ENCODE measurements at places on chromosomes 3 and 15.

DNA sequence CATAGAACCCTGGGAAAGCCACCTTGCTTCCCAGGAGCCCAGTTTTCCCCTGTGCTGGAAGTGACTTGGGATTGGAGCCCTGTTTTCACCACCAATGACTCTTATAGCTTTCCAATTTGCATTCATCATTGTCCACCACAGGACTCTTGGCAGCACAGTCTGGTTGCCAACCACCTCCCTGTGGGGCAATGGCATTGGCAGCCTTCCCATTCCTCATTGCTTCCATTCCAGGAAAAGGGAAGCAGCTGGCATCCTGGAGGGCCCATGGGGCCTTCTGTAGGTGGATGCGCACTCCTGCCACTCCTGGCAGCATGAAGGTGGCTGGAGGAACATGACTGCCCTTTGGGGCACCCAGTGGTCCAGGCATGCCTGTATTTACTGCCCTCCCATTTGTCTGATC, 57.7 kb downstream of the FEM1B start:
- DNase-seq = no peak

GRCh38 chr15:80242132-80242769, 9.8 kb downstream of the CTXND1 start:
- DNase-seq = peak; percentile 55

DNA sequence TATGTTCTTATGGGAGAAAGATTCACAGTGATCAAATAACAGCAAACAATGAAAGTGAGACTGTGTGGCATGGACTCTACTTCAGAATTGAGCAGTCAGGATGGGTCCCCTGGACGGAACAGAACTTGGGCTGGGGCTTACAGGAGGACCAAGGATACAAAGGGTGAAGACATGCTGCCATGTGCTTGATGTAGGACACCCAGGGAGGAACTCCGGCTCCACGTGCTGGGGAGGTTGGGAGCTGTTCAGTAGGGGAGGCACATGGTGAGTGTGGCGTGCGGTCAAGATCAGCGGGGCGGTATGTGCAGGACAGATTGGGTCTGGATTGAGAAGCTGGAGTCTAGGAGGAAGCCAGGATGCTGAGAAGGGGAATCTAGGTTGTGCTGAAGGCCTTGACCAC, 32.6 kb downstream of the PPCDC start:
- DNase-seq = no peak

GRCh38 chr15:62497356-62497755, 332.3 kb upstream of the C2CD4B start:
- no peak for DNase-seq

GRCh38 chr3:25532431-25533162, 104.5 kb downstream of the RARB start:
- DNase-seq = peak; percentile 75

DNA sequence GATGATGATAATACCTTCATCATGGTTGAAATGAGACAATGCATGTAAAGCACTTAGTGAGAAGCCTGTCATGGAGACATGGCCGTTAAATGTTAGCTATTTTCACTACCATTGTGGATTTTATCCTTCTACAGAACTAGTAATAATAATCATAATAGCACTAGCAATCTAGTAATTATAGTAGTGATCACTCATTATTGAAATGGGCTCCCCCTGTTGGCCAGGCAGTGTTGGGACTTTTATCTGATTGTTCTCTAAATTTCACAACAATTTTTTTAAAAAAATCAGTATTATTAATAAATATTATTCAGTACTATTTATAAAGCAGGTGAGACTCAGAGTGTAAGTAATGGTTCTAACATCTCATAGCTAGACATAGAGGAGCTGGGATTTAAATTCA, 396.3 kb downstream of the IL5RA start:
- DNase-seq = peak; percentile 15

DNA sequence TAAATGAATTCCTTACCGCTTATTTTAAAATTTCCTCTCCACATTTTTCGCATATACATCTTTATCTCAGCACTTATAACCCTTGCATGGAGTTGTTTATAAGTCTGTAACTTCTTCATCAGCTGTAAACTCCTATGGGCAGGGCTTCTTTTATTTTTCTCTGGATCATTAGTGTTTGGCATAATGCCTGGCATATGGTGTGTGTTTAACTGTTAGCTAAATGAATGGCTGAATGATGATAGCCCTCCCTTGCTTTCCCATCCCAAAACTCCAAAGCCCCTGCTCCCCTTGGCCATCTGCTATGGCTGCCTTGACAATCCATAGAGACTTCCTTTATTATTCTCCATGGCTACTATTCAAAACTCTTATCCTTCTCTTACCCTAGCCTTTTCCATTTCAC, 48.1 kb upstream of the SEMA6D start:
- DNase-seq = no peak

DNA sequence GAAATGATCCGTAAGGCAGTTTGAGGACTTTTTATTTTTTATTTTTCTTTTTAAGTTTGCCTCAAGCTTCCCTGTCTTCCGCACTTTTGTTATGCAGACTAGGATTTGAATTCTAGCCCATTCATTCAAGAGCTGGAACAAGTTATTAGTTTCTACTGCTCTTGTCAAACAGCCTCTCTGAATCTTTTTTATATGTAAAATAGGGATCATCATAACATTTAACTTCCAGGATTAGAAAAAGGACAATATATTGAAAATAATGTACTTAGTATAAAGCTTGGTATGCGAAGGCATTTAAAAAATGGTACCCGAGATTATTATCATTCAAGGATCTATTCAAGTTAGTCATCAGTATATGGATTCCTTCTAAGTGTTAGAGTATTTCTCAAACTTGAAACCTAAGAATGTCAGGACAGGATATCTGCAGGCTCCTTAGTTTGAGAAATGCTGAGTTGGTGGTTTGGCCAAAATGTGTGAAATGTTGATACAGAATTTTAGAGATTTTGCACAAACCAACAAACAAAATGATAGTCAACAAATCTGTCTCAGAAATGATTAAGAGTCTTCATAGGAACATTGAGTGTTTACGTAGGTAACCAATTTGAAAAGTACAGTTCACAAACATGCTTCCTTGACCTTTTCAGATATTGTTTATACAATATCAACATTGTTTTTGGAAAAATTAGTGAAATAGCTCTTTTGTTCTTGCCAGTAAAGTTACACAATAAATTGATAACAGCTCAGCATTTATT, 40.5 kb upstream of the IGSF10 start:
- DNase-seq = no peak

DNA sequence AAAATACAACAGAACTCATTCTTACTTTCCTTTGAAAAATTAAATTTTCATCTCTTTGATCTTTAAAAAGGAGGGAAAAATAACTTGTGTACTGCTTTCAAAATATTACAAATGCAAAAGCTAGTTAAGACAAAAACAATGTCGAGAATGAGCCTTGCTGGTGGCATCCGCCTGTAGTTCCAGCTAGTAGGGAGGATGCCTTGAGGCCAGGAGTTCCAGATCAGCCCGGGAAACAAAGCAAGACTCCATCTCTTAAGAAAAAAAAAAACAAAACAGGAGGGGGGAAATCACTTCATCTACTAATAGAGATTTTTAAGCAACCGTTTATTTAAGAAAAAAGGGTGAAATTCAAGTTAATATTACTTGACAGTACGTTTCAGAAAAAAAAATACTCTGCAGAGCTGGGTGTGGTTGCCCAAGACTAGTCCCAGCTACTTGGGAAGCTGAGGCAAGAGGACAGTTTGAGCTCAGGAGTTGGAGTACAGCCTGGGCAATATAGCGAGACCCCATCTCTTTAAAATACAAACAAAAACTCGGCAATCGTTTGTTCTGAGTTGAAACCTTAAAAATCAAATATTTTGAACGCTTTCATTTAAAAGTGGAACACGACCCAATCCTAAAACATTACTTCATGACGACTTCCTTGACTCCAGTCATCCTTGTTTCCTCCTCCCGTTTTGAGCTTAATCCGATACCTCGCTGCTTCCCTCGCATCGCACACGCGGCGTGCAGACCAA, 1.2 kb downstream of the KPNA1 start:
- DNase-seq = peak; percentile 50

- DNase-seq = no peak
Observed at GRCh38 chr3:150462108-150462507, 54.0 kb downstream of the TSC22D2 start.

GRCh38 chr3:123416647-123417046, 32.2 kb downstream of the ADCY5 start:
- DNase-seq = no peak

- DNase-seq = no peak
Observed at GRCh38 chr3:148090156-148090555, 607.5 kb upstream of the AGTR1 start.

DNA sequence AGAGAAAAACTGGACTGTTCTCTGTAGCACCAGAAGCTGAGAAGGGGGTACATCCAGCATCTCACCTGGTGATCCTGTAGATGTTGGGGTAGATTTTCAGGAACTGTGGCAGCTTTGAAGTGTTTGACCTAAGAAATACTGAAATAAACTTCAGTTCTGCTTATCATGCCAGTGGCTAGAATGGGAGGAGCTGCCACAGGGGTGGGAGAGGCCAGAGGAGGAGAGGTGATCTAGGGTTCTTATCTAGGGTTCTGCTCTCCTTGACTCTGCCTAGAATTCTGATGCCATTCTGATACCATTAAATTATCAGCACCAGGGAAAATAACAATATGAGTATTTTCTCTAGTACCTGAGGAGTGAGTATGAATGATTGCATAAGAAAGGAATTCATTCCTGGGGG, 10.2 kb upstream of the CPOX start:
- peak; percentile 62 for DNase-seq

DNA sequence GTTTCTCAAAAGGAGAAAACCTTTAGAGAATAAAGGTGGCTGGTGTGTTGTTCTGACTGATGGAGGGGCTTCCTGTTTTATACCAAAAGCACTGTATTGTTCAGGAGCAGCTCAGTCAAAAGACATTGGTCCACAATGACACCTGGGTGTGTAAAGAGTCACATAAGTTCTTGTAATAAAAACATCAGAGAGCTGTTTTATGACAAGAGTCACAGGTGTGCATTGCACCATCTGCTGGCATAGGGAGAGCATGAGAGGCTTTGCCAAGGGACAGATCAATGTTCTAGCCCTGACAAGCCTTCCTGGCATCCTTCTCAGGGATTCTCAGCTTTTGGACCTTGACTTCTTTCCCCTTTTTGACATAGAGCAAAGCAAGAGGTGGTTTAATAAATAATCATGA, 20.4 kb downstream of the ARPP21 start:
- DNase-seq = peak; percentile 5

DNA sequence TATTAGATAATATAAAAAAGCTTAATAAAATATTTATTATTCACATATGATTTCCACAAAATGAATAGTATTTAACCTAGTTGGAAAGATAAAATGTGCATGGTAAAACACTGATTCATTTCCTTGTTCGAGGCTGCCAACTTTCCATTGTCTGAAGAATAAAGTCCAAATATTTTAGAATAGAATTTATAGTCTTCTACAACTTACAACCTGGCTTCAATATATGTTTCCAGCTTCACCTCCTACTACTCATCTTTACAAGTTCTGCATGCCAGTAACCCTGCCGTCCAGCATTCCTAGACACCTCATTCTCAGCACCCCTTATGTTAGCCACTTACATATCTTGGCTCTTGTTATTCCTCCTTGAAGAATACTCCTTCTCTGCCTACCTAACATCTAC, 244.5 kb downstream of the FGF12 start:
- no peak for DNase-seq
